ENCODE measurements at places on chromosomes 13 and 19. TPM values are rescaled to one million over a fixed set of nuclear protein-coding genes. Genes with fewer than 3 reads are reported as not detected.

DNA sequence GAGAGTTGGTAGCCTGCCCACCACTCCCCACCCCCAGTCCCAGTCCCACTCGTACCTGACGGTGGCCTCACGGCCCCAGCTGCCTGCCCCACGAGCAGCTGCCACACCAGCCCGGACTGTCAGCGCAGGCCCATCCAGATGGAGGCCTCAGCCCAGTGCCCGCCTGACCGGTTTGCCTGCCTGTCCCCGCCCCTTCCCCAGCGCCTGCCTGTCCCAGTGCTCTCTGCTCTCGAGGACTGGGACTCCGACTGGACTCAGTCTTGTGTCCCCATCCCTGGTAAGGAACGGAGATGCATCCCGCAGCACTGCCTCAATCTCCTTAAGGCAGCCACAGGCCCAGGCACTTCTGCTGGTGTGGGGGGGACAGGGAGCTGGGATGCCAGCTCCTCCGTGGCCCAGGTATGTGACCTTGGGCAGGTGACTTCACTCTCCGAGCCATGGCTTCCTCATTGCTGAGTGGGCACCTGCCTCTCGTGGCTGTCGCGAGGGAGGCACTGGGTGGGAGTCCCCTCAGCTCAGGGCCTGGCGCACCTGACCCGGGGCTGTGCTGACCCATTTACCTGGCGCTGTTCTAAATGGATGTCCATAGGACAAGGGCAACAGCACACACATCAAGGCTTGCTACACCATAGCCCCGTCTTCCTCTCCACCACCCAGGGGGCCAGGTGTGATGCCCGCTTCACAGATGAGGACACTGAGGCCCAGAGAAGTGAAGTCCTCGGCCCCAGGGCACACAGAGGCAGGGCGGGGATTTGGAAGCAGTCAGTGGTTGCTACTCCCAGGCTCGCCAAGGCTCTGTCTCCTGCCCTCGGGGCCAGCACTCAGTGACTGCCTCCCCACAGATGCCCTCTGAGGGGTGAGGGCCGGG, at the start of gene NKPD1:
Gene NKPD1, minus strand, starts transcription at position 113 of the 868 bp plus-strand sequence. CDS start 832 bp downstream, outside the sequence.
- no peak for DNase-seq

- DNase-seq: no peak
These were observed 2.8 kb downstream of the SEMA6B start for GRCh38 chr19:4556597-4557127.

GRCh38 chr19:3263866-3264265, 39.4 kb downstream of the CELF5 start:
- no peak for DNase-seq

DNA sequence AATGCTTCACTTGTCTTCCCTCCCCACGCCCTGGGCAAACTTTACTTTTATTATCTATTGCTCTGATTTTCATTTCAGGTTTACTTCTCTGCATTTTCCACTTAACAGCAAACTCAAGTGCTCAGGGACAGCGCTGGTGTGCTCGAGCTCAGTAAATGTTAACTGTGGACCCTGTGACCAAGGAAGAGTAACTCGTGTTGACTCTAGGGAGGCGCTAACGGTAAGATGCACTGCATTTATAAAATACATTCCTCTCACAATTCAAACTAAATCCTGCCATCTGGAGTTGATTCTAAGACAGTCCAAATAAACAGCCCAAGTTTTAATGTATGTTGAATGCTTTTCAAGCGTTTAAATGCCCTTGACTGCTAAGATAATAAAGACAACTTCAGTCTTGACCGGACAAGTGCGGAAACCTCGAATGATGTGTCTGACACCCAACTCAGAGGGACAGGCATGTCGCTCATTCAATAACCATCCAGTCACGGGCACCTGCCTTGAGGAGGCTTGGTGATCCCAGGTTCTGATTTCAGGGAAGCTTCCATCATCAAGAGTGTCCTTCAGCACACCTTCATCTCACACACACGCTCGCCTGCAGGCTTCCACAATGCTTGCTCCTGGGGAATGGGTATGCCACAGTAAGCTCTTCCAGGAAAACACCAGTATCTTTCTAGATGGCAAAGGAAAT, 93.2 kb downstream of the STK24 start:
- peak; percentile 16 for DNase-seq

GRCh38 chr13:41487222-41487621, 29.9 kb downstream of the RGCC start:
- DNase-seq: no peak

GRCh38 chr19:35161434-35161743, 6.9 kb downstream of the FXYD5 start:
- no peak for DNase-seq

DNA sequence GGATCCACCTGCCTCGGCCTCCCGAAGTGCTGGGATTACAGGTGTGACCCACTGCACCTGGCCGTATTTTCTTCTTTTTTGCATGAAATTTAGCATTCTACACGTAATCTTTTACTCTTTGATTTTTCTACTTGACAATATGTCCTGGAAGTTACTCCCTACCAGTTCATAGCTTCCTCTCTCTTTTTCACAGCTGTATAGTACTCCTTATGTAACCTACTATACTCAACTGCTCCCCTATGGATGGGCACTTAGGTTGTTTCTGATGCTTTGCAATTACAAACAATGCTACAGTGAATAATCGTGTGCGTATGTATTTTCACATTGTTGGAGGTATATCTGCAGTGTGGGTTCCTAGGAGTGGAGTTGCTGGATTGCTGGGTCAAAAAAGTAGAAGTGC, 90.5 kb upstream of the FARP1 start:
- DNase-seq: no peak

DNA sequence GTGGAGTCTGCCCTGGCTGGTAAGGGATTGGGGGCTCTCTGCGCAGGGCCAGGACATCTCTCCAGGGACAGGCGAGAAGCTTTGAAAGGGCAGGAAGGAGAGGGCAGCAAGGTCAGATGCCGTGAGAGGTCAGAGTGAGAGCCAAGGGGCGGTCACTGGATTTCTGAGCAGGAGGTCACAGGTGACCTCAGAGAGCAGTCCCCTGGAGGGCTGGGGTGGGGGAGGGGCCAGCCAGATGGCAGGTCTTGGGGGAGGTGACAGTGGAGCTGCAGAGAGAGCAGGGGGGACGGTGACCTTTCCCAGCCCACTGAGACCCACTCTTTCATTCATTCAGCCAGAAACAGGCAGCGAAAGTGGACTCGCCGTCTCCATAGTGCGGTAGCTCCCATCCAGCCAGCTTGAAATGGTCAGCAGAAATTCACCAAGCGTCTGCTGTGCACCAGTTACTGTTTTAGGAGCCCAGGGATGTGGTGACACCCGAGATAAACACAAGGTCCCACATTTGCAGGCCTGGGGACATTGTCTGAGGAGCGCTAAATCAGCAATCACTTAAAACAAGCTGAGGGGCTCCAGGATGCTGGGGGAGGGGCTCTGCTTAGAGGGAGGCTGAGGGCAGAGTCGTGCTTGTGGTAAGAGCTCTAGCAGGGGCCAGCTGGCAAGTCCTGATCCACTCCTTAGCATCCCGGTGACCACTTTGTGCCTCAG, 10.2 kb downstream of the CARM1 start:
- DNase-seq: no peak

DNA sequence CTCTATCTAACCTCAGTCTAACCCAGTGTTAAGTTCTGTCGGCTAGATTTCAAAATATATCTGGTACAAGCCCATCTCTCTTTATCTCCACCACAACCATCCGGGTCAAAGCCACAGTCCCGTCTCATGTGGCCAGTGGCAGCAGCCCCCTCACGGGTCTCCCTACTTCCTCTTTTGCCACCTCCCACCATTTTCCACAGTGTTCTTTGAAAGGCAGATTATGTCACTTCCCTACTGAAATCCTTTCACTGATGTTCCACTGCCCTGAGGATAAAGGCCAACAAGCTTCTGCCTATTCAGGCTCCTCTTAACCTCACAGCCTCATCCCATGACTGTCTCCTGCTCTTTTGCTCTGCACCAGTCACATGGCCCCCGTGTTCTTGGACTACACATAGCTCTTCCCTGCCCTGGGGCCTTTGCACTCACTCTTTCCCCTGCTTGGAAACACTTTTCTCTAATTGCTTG, 117.2 kb downstream of the UBL3 start:
- DNase-seq: peak; percentile 91

- peak; percentile 60 for DNase-seq
These were observed 41.3 kb upstream of the IGFL4 start for GRCh38 chr19:46081928-46082727.

- DNase-seq: no peak
These were observed 29.8 kb upstream of the ASF1B start for GRCh38 chr19:14165990-14166830.

DNA sequence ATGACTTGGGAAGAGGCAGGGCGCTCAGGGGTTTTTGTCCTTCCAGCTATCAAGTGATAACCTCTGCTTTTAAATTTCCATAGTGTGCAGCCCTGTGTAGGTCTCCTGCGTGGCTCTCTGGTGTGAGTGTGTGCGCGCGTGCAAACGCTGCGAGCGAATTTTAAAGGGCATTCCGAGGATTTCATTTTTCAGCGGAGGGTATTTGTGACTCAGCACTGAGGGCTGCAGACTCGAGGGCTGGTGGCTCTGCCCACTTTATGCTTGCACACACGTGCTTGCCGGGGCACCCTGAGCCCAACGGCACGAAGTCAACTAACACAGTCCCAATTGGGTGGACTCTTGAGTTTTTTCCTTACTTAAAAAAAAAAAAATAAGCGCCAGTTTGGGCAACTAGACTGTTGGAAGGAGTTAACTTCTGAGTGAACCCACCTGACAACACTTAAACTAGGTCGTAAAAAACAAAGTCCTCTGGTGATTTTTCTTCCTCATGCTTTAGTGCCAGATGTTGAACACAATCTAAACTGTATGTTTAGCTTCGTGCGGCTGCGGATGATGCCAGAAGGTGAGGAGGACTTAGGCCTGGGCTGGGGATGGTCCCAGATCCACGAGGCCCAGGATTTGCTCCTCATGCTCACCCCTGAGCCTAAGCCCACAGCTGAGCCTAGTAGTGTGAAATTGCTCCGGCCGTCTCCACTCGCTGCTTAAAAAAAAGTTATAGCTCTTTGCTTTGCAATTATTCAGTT, 2.1 kb downstream of the FGF9 start:
- no peak for DNase-seq

GRCh38 chr13:48281556-48281955, 22.0 kb upstream of the RB1 start:
- no peak for DNase-seq

- peak; percentile 77 for DNase-seq
These were observed 23.2 kb upstream of the CRTC1 start for GRCh38 chr19:18660051-18660910.

CEACAM8 gene
- total RNA-seq: not detected

KLK12 gene
- total RNA-seq: not detected

CRB3 gene
- 0.34 TPM for total RNA-seq

ZNF649 gene
- total RNA-seq: 5.0 TPM

GPC5 gene
- total RNA-seq: 0.25 TPM

PLK5 gene
- total RNA-seq: not detected
